ENCODE measurements at places on chromosomes 11 and 22. TPM values are rescaled to one million over a fixed set of nuclear protein-coding genes. Genes with fewer than 3 reads are reported as not detected.

- no peak for DNase-seq
These were observed 142.0 kb downstream of the BRD1 start for GRCh38 chr22:49685686-49686085.

DNA sequence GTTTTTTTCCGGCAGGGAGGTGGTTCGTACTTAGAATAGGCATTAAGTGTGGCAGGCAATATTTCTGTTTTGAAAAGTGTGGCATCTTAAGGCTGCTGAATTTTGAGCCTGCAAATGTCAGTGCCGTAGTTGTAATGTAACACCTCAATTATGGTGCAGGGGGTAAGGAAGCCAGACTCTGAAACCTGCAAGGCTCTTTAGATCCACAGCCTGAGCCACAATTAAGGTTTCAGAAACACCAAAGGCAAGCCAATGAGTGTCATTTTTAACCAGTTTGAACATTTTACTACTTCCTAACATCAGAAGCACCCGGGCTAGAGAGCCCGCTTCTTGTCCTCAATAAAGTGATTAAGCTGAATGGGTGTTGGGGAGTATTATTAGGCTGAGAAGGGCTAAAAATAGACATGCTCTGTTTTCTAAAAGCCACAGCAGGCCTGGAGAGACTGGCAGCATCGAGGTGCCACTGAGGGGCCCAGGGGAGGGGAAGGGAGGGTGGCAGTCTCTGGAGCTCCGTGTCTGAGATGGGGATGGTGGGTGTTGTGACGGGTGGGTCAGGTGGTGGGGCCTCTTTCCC, 113.4 kb downstream of the ZBTB16 start:
- DNase-seq, result no peak

GRCh38 chr11:69321877-69322361, 28.0 kb downstream of the MYEOV start:
- DNase-seq, result no peak

DNA sequence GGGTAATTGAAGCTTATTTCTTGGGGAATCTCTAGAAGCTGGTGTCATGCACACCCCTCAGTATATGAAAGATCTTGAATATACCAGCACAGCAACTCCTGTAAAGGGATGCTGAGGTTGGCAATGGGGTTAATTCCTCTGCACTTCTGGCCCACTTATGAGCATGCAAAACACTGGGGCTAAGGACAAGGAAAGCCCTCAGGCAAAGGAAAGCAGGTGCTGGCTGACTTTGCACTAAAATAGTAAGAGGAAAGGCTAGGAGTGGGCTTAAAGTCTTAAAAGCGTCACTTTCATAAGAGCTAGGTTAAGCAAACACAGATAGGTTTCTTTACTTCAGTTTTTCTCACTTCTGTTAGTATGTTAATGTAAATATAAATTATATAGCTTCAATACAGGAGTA, 572.6 kb upstream of the LUZP2 start:
- DNase-seq, result no peak

DNA sequence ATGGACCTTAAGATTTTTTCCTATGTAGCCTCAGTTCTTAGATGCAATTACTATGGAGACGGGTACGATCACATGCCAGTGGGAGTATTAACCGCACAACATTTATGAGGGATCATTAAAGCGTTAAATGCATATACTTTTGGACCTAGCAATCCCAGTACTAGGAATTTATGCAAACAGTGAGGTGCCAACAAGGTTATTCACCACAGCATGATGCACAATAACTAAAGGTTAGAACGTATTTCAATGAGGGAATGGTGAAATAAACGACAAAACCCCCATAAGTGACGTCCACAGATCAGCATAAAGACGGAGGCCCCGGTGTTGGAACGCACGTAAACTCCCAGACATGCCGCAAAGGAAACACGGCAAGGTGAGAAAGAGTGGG, 539 bp downstream of the SIRT3 start:
- peak; percentile 16 for DNase-seq

MS4A14 gene
- 0.10 TPM for polyA plus RNA-seq

SPI1 gene
- polyA plus RNA-seq, result 4.6 TPM

CALCB gene
- 3.8 TPM for polyA plus RNA-seq

APOL3 gene
- polyA plus RNA-seq, result 15.9 TPM

MGAT3 gene
- 32.6 TPM for polyA plus RNA-seq

FAM83F gene
- polyA plus RNA-seq, result 2.7 TPM

RCOR2 gene
- 16.8 TPM for polyA plus RNA-seq

Measured in renal pelvis (tissue), 12 donors.